CD4-positive, alpha-beta T cell treated with Interleukin-4 for 4 hours (primary cell): ENCODE measurements at places on chromosomes 5 and 9.

DNA sequence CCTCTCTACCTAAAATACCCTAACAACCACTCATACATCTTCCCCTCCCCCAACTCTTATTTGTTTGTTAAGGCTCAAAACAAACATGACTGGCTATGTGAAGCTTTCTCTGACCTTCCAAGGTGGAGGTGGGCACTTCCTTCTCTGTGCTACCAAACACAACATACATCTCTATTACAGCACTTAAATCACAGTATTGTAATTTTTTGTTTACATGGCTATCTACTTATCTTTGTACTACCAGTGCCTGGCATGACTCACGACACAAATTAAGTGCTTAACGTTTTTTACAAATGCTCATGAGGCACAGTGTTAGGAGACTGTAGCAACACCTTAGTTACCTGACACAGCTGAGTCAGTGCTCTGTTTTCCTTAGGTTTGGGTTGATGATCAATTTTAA lies 18.6 kb downstream of the HOMER1 start:
- no peak for DNase-seq

DNA sequence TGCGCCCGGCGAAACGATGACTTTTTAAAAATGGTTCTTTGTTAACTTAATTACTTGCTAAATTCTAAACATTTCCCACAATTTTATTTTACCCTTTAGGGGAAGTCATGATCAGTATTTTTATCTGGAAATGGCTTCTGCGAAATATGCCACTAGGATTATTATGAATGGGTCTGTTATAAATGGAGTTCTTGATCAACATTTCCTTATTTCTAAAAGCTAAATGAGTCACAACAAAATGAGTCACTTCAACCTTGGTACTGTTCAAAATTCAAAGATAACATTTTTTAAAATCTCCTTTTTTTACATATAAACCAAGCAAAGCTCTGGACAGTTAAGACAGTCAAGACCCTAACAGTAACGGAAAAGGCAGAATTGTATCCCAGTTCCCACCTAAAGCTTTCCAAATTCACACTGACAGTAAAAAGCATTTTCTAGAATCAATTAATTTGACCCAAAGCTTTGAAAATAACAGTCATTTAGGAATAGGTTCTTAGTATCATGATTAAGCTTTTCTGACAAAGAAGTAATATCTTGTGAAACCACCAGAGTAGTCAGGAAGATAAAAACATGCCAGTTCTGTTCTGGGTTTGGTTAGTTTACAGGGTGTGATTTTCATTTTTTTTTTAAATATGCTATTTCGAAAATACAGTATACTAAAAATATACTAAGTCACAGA lies 81.7 kb downstream of the LHFPL2 start:
- DNase-seq, result no peak

- no peak for DNase-seq
Measured at GRCh38 chr9:120883608-120883996, 6.6 kb upstream of the PHF19 start.

DNA sequence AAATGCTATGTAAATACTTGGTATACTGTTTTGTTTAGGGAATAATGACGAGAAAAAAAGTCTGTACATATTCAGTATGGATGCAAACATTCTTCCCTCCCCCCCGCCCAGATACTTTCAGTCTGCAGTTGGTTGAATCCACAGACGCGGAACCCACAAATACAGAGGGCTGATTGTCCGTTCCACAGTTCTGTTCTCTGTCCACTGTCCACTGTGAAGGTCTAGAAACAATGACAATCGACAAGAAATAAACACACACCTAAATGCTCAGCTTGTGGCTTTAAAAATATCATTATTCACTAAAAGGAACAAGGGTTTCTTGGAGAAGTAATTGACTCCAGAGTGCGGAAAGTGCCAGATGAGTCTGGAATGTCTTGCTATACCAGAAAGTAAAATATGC lies 109.1 kb downstream of the TMEM161B start:
- no peak for DNase-seq

DNA sequence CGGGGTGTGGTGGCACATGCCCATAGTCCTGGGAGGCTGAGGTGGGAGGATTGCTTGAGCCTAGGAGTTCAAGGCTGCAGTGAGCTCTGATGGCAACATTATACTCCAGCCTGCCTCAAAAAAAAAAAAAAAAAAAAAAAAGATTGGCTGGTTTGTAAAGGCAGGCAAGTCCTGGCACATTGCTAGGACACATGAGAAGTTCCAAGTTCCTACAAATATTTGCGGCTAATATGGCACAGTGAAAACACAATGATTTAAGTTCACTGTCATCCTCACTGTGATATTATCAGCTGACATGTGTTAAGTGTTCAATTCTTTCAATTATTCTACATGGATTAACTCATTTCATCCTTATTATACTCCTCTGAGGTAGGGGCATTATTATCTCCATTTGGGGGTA lies 20.1 kb downstream of the TMEM268 start:
- no peak for DNase-seq

- DNase-seq, result no peak
Measured at GRCh38 chr5:177604116-177604521, 4.2 kb downstream of the B4GALT7 start.

DNA sequence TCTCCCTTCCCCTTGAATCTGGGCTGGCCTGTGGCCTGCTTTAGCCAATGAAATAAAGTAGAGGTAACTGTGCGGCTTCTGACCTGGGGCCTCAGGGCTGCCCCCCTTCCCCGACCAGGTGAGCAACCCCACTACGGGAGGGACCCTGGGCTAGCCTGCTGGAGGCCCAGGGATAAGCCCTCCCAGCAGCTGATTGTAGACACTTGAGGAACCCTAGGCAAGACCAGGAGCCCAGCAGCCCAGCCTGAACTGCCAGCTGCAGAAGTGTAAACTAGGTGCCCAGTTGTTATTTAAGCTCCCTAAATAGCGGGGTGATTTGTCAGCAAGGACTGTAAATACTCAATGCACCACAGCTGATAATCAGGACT lies 41.3 kb downstream of the RAPGEF1 start:
- DNase-seq, result no peak

GRCh38 chr5:43294226-43294625 lies 19.0 kb downstream of the HMGCS1 start:
- DNase-seq, result no peak

- DNase-seq, result no peak
Measured at GRCh38 chr5:56183506-56183905, 49.6 kb downstream of the ANKRD55 start.

GRCh38 chr9:94805051-94805489 lies 78.6 kb downstream of the AOPEP start:
- no peak for DNase-seq

GRCh38 chr9:111599092-111599954 lies at the start of gene PTGR1:
PTGR1 (minus strand) TSS chr9:111599647; CDS start chr9:111597422, 2,225 bp downstream.
- no peak for DNase-seq

DNA sequence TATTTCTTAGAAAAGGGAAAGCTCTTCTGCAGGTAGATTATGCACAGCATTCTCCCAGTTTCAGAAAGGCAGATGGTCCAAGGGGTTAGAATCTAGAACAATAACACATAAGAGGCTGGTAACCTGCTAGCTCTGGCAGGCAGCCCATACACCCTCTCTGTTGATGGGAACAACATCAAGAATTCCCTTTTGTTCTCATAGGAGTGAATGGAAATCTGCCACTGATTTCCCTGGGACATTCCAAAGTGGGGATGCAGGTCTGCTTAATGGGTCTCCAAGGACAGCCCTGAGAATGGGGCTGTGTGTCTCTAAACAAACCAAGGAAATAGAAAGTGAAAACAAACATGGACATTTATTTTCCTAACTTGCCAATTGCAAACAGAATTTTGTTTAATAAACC lies 456.8 kb downstream of the EBF1 start:
- no peak for DNase-seq

GRCh38 chr9:130741831-130742449 lies 48.4 kb downstream of the EXOSC2 start:
- no peak for DNase-seq

GRCh38 chr5:140725799-140726471 lies 25.7 kb downstream of the ZMAT2 start:
- DNase-seq, result peak; percentile 59

- no peak for DNase-seq
Measured at GRCh38 chr5:138482638-138483037, 17.4 kb downstream of the EGR1 start.

- no peak for DNase-seq
Measured at GRCh38 chr5:14286574-14287421, 143.7 kb downstream of the TRIO start.
